ENCODE measurements at places on chromosomes 2 and 18.

DNA sequence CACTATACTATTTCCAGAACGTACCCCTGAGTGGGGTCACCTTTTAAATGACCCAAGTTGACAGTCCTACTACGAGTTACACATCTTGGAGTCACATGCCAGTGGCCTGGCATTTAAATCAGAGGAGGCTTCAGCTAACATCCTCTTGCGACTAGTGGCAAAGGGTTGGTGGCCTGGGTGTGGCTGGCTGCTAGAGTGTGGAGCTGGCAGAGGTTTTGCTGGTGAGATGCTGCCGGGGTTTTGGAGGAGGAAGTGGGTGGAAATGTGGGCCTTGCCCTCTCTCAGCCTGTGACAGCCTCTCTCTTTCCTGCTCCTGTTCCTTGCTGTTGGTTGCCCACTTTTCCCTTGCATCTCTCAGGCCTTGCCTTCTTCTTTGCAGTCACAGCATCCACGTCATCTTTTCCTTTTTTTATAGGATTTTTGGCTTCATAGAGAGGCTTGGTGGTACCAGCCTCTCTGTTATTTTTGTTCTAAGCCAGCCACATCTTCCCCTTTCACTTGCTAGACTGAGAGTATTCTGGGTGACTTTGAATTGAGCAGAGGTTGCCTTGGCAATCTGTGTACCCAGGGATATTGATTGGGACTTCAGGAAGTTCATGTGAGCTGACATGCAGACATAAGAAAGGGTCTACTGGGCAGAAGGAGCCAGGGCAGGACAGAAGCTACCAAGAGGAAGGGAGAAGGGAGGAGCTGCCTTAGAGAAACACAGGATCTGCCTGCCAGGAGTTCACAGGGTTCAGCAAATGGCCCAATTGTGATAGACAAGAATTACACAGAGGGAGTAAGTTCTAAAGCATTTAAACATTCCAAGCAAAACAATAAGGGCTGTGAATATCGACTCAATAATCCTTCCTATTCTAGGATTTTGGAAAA lies 55.4 kb downstream of the CDC42EP3 start:
- DNase-seq, result no peak

DNA sequence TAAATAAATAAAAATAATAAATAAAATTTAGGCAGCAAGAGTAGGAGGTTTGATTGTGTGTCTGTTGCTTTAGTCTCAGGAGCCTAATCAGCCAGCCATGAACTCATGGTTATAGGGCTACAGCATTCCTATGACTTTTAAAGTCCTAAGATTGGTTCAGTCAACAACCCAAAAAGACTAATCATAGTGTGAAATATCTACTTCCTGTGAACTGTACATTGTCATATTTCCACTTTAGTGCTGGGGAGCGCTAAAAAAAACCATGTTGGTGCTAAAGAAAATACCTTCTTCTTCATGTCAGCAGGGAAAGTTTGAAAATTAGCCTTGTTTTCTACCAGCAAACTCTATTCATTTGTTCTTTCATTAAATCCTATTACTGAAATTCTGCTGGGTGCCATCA lies 521.6 kb downstream of the RNF144A start:
- no peak for DNase-seq

- no peak for DNase-seq
Observed at GRCh38 chr2:37711831-37712230, 40.4 kb upstream of the CDC42EP3 start.

GRCh38 chr2:162370931-162371330 lies 27.0 kb downstream of the GCA start:
- no peak for DNase-seq

GRCh38 chr2:69634196-69634821 lies 9.2 kb downstream of the AAK1 start:
- DNase-seq, result no peak

DNA sequence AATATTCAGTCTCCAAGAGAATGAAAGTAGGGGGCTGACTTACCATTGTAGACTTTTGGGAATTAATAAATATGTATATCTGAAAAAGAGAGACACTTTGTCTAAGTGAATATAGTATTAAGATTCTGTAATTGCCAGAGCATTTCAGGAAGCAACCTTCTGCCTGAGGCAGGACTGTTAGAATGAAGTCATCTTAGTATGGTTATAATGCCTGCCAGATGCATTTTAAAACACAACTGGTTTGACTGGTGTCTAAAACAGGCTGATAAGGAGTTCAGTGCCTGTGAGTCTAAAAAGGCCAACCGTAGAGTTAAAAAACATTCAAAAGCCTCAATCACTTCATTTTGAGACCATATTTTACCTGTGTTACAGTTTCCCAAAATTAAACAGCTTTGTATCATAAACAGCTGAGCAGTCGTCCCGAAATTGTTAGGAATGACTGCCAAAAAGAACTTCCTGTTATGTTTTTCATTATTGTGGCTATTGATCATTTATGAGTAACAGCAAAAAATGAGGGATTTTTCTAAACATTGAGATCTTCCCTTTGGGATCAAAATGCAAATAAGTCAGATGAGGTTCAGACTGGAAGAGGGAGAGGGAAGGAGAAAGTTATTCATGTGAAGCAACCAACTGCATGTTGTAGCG lies 443.9 kb downstream of the PID1 start:
- DNase-seq, result no peak

- DNase-seq, result no peak
Observed at GRCh38 chr2:184543832-184544231, 54.5 kb upstream of the ZNF804A start.

DNA sequence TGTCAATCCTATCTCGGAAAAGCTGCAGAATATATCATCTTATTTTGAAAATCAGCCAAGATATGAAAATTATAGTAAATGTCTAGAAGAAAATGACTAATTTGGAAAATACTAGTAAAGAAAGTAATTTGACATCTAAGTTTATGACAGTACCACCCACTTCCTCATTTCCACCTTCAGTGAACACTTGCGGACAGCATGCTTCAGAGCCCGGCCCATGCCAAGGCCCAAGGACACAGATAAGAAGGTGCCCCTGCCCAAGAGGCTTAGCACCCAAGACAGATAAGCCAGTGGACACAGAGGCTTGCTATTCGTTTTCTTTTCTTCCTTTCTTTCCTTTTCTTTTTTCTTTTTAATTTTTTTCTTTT lies 4.8 kb upstream of the KCNG2 start:
- DNase-seq, result no peak

DNA sequence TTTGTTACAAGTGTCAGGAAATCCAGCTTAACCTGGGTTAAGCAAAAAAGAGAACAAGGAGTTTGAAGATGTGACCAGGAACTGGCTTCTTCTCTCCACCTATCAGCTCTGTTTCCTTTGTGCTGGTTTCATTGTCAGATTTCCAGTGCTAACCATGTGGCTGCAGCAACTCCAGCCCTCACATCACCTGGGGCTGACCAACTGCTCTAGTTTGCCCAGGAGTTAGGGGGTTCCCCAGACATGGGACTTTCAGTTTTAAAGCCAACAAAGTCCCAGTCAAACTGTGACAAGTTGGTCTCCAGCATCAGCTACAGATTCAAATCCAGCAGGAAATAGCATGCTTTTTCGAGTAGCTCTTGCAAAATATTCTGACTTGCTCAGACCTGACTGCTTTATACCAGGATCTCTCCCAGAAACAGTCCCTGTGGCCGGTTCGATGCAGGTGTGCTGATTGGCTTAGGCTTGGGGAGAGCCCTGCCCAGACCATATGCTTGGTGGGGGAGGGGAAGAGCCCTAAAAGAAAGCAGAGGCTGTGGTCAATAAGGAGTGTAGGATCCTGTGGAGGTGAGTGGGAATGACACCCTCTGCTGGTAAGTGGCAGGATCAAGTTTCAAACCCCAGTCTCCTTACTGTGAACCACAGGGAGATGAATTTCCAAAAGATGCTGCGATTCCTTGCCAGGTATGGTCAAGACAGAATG lies 49.5 kb downstream of the KCNE4 start:
- no peak for DNase-seq

DNA sequence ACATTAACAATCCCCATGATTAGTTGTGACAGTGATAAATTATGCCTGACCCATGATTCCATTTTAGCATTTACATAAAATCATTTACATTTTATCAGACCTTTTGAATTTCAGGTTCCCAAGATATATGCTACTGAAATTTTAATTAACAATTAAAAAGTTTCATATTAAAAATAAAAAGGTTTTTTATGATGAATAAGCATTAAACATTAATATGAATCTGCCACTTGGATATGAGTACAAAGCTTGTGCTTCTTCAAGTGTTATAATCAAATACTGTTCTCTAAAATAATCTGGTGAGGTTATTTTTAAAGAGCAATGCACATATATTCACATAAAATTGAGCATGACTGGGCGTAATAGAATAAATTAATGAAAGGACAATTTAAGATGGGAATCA lies 1218.0 kb downstream of the CNTNAP5 start:
- no peak for DNase-seq

- DNase-seq, result no peak
Observed at GRCh38 chr2:8662239-8662879, 19.5 kb upstream of the ID2 start.

DNA sequence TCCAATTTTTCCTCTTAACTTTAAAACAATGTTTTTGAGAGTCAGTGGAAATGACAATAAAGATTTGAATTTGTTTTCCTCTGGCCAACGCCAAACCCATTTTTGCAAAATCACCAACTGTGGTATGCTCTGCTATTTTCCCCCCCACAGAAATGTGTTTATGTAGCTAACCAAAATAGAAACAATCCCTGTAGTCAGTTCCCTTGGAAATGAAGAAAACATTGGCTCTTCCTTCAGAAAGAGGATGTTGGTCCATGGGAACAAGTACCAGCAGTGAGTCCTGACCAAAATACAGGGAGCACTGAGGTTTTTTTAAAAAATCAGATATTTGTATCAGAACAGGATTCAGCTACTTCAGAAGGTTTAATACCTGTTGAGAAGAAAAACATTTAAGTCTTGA lies 65.3 kb downstream of the SLC40A1 start:
- DNase-seq, result no peak

GRCh38 chr2:138610201-138610953 lies 108.8 kb downstream of the SPOPL start:
- DNase-seq, result no peak

DNA sequence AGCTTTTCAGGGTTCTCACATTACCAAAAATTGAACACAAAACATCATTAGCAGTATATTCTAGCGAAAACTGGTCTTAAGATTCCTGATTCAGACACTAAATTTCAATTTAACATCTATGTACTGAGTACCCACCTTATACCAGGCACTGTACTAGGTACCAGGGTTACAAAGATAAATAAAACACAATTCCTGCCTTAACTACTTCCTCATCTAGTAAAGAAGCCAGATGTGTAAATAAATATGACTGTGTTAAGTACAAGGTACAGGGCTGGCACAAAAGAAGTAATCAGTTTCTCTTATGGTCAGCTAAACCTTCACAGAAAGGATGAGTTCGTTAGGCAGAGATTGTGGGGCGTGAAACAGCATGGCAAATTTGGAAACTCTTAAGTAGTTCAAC lies 6.1 kb downstream of the FARSB start:
- no peak for DNase-seq

DNA sequence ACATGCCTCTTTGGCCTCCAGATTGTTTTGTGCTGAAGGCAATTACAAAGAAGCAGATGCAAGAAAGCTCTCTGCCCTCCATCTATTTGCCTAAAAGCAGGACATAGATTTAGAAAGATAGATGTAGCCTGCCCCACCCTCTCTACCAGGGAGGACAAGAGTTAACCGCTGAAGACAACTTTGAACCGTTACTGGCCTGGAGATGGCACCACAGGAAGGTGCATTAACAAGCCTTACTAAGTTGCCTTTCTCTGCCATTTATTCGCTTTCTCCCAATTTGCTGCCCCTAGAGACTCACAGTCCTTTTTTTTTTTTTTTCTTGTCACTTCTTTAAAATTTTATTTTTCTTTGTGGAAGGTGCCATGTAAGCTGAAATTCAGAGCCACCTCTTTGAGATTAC lies 28.8 kb upstream of the RMDN2 start:
- no peak for DNase-seq
